Inflammatory macrophage treated with lipopolysaccharide for 1 hour (primary cell): ENCODE measurements at places on chromosomes 2 and 18.

DNA sequence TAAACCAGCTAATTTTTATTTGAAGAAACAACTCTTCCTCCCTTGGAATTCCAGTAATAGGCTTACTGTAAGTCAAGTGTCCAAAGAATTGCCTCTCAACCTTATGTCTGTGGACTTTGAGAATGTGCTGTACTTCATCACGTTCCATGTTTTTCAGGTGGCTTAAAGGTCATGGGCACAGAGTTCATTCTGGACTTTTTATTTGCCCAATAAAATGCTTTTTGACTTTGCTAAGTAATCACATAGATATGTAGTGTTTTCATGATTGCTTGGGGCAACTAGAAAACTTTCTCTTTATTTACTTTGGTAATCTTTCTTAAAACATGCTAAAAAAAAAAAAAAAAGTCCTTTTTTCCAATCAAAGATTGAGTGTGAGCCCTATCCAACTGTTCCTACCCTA, 10.4 kb upstream of the DNAH7 start:
- DNase-seq, result no peak

GRCh38 chr2:97714084-97714949, 941 bp downstream of the ZAP70 start:
- DNase-seq, result no peak

- DNase-seq, result no peak
Observed at GRCh38 chr2:42261518-42262195, 92.5 kb downstream of the EML4 start.

GRCh38 chr18:6835345-6835744, 105.8 kb downstream of the ARHGAP28 start:
- DNase-seq, result no peak

- DNase-seq, result no peak
Observed at GRCh38 chr2:57453945-57454344, 592.7 kb upstream of the VRK2 start.

DNA sequence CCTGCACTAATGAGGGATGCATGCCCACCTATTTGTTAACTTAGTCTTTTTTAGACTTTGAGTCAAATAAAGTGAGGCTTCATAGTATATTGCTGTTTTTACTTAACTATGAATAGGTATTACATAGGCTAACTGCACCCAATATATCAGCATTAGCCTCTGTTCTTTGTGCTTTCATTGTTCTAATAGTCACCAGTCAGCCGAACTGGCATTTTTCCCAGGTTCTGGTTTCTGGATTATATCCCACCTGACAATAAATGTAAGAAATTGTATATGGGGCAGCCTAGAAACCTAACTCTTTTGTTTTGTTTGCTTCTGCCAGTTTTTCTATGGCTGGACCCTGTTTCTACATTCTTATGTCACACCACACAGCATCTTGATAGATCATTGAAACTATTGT, 1672.4 kb upstream of the LRRTM1 start:
- no peak for DNase-seq

DNA sequence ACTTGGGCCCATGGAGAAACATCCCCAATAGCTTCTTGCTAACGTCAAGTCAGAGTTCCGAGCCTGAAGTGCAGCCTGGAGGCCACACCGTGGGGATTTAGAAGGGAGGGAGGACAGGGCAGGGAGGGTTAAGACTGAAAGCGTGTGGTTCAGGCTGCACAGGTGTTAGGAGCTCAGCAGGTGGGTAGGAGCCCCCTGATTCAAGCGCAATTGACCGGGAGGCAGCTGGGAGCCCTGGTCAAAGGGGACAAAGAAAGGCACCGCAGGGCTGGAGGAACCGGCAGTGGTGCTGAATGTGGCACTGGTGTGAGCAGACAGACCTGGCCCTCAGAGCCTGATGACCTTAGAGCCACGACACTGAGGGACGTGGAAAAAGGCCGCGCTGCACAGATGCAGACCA, 149.6 kb downstream of the TMEM18 start:
- no peak for DNase-seq

DNA sequence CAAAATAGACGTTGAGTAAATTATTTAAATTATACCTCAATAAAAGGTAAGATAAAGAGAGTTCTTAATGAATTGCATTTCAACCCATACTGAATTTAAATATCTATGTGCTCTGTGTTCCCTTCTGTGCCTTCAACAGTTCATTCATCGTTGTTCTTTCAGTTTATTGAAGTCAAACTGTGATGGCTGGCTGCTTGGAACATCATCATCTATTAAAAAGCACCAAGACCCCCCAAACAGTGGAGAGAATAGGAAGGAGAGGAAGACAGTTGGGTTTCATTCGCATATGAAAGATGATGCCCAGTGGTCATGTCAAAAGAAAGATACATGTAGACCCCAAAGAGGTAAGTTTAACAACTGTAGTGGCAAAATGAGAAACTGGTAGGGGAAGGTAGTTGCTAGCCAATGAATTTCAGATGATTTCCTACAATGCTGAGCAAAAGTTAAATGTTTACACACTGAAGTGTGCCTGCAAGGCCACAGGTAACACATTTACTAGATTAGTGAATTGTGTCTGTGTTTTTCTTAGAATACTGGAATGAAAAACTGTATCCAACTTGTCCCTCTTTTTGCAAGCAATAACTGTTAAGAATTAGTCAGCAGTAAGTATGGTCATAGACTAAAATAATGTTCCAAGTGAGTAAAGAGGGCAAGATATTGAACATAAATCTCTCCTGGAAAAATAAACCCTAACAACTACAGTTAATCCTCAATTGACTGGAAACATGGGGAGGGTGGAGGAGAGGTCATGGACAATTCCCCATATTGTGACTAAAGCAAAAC, 331.3 kb downstream of the KIAA1328 start:
- no peak for DNase-seq

DNA sequence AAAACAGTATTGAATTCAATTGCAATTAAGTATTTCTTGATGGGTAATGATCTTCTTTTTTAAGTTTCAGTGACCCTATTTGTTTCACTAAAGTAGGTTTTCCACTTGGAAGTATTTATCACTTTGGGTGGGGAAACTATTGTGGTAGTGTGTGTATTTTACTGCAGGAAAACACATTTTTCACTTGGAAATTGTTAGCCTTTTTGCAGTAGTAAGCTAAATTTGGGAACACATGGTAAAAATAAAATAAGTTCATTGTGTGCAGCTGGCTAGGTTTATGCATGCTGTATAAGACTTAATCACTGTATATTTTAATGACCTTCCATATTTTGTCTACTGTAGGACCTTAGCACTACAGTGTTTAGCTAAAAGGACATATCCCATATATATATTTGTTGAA, 28.5 kb upstream of the RTTN start:
- no peak for DNase-seq

DNA sequence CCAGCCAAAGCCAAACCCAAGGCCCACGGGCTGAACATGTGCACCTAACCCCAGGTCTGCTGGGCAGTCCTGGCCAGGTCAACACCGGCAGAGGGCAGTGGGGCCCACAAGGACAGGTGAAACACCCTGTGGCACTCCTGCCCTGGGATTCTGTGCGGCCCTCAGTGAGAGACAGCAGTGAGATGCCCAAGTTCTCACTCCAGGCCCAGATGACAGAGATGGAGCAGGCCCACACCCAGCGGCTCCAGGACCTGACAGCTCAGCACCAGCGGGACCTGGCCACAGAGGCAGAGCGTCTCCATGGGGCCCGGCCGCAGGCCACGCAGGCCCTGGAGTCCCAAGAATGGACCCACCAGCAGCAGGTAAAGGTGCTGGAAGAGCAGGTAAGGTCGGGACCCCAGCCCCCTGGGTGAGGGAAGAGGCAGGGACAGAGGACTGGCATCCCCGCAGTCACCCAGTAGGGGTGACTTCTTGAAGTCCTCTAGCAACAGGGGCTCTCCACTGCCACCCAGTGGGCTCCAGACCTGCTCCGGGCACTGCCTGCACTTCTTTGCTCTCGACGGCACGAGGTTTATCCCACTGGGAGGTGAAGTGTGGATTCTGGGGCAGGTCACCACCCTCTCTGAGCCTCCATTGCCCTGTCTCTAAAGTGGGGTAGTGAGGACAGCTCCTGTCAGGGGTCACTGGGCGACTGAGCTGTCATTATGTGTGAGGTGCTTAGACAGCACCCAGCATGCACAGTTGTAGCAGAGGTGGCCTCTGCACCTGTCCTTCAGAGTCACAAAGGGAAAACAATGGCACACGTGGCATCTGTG, 8.8 kb upstream of the SNED1 start:
- no peak for DNase-seq

GRCh38 chr2:171754254-171754939, 67.1 kb downstream of the DYNC1I2 start:
- DNase-seq, result no peak

GRCh38 chr18:63869851-63870250, 17.7 kb upstream of the SERPINB2 start:
- DNase-seq, result no peak
